Sigmoid colon (tissue), 7 donors: ENCODE measurements at places on chromosomes 4 and X. TPM values are rescaled to one million over a fixed set of nuclear protein-coding genes. Genes with fewer than 3 reads are reported as not detected.

The PHEX gene
- 0.16 TPM for total RNA-seq

The KIT gene
- total RNA-seq: 31.0 TPM

The PDE5A gene
- 138 TPM for total RNA-seq

The GUCY2F gene
- total RNA-seq: not detected

DNA sequence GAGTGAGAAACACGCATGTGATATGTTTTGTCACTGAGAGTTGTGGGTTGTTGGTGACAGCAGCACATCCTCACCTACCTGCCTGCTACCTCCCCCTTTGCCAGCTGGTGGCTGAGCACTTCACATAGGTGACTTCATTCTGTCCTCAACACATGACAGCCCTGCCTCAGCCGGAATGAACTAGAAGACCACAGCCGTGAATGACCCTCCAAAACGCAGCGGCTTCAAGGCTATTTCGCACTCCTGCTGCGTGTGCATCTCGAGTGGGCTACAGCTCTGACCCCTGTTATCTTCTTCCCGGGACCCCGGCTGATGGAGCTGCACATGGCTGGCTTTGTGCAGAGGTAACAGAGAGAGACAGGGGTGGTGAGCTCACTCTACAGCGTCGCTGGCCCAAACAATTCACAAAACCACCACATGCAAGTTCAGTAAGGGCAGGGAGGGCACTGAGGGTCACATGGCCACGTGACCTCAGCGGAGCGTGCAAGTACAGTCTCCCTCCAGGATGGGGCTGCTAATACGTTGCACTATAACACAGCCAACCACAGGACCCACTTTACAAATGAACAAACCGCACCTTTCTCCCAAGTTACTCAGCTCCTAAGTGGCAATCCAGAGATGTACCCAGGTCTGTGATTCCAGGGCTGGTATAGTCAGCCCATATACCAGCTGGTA, 6.3 kb upstream of the PPP2R2C start:
- H3K36me3 ChIP-seq: no peaks in the 10 kb centered on the region
- no peaks in the 10 kb centered on the region for H3K4me1 ChIP-seq
- no peak overlapping the region for H3K4me3 ChIP-seq

DNA sequence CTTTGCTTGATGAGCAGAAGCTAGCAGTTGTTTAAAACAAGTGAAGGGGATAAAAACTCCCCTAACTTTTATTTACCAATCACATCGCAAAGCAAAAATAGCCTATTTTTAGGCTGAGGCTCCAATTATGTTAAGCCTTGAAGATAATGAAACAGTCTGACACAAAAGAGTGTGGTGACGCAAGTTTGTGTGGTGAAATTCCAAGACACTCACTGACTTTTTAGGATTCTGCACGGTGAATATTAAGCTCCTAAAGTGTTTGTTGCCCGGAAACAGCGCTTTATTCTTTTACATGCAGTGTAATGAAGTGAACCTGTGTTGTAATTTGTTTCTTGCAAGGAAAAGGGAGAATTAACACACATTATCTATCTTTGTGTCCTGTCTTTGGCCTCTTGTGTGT, 74.8 kb downstream of the POLA1 start:
- no peaks in the 10 kb centered on the region for H3K27me3 ChIP-seq
- no peaks in the 10 kb centered on the region for H3K36me3 ChIP-seq
- DNase-seq: no peak
- no peaks in the 10 kb centered on the region for H3K4me1 ChIP-seq
- H3K27ac ChIP-seq: no peak overlapping the region

- DNase-seq: no peak
- H3K4me3 ChIP-seq: no peak overlapping the region
- H3K36me3 ChIP-seq: no peaks in the 10 kb centered on the region
- H3K4me1 ChIP-seq: no peaks in the 10 kb centered on the region
Measured at GRCh38 chr4:155187989-155188388, 20.4 kb upstream of the NPY2R start.

GRCh38 chrX:148573119-148573518, 72.7 kb downstream of the AFF2 start:
- no peak overlapping the region for H3K4me3 ChIP-seq
- no peak overlapping the region for H3K27ac ChIP-seq
- H3K36me3 ChIP-seq: no peaks in the 10 kb centered on the region
- no peak for DNase-seq
- no peaks in the 10 kb centered on the region for H3K4me1 ChIP-seq
- no peaks in the 10 kb centered on the region for H3K27me3 ChIP-seq
